NK-92 treated with Interleukin-12 subunit alpha and Interleukin-12 subunit beta, amount 100 ng/mL, for 24 hours (cell line): ENCODE measurements at places on chromosomes 1 and 21.
A peak's percentile ranks its signal among the peaks of the same experiment; 100 is the strongest.

DNA sequence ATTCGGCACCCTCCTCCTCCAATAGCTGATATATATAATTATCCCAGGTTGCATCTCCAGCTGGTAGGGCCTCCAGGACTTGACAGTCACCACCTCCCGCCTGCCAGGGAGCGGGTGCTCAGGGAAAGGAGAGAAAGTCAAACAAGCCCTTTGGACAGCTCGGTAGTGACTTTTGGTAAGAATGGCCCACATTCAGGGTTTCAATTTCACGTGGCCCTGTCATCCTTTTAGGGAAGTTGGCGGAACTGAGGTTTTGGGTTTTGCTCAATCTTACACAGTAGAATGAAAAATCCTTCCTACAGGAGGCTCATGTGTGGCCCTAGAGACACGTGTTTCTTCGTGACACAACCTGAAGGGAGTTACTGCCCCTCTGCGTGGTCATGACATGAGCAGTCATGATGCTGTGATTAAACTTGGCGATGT is 44.2 kb downstream of the CAPN8 start:
- no peak for DNase-seq

DNA sequence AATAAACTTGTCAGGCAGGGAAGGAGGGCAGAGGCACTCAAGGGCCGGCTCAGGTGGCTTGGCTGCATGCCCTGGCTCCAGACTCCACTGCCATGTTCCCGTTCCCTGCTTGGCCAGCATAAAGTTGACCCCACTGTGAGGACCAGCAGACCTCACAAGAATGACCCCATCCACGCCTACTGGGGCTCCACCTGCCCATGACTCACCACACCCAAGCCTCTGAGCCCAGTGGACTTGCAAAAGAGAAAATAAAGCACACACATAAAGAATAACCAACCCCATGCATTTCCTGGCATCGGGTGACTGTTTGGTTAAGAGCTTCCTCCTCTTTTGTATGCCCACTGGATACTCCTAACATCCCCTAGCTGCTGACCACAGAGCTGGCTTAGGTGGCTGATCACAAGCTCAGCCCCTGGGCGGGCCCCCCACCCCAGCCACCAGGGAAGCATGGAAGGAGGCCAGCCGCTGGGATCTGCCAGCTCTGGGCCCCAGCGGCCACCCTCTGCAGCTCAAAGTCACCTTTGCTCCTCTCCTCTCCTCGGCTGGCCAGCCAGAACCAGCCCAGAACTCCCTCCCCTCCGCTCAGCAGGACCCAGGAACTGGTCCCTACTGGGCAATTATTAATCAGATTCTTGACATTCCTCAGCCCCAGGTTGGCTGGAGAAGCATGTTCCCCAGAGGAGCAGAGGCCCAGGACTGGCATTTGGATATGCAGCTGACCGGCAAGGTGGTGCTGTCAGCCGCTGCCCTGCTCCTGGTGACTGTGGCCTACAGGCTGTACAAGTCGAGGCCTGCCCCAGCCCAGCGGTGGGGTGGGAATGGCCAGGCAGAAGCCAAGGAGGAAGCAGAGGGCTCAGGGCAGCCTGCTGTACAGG is at the start of gene KLHDC7A:
KLHDC7A (plus strand) TSS at position 616 of the 875 bp plus-strand sequence; CDS start at position 668, 52 bp downstream.
- DNase-seq: no peak

DNA sequence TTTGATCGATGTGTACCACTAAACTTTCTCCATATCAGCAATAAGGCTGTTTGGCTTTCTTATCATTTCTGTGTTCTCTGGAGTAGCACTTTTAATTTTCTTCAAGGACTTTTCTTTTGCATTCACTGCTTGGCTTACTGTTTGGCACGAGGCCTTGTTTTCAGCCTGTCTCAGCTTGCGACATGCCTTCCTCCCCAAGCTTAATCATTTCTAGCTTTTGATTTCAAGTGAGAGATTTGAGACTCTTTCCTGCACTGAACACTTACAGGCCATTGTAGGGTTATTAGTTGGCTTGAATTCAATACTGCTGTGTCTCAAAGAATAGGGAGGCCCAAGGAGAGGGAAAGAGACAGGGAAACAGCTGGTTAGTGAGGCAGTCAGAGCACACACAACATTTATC is 120.6 kb upstream of the KCND3 start:
- DNase-seq: no peak

GRCh38 chr1:10252508-10252907 is 42.1 kb downstream of the KIF1B start:
- DNase-seq: no peak

DNA sequence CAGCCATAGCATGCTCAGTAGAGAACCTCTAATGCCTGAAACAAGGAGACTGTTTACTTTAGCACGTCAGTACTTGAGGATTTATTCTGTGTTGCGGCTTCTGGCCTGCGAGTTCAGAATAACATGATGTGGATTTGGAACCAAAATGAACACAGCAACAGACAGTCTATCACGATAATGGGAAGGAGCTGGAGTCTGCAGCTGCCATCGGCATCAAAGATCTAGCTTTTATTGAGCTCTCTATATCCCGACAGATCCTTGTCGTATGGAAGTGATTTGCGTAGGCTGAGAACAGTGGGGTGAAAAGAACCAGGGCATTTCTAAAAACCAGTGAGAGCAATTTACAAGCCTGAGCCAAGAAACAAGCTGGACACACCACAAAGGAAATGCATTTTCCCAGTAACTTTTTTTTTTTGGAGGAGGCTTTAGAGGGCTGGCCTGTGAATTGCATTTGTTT is 294.2 kb downstream of the KIF26B start:
- DNase-seq: no peak

DNA sequence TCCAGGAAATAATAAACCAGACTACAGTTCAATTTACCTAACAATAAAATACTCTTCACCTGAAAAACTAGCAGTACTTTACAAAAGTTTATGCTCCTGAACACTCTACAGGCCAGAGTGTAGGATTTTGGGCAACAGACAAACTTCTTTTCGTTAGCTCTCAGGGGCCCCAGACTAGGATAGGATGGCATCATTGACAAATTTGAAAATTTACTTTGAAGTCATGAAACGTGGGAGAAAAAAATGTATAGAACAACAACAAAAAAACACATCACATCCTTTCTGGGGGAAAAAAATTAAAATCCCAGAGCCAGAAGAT is 1.2 kb downstream of the PTP4A2 start:
- no peak for DNase-seq

DNA sequence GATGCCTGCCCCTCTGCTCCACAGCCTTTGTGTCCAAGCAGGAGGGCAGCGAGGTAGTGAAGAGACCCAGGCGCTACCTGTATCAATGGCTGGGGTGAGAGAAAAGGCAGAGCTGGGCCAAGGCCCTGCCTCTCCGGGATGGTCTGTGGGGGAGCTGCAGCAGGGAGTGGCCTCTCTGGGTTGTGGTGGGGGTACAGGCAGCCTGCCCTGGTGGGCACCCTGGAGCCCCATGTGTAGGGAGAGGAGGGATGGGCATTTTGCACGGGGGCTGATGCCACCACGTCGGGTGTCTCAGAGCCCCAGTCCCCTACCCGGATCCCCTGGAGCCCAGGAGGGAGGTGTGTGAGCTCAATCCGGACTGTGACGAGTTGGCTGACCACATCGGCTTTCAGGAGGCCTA is 754 bp downstream of the BGLAP start:
- no peak for DNase-seq

- DNase-seq: peak; percentile 80
Measured at GRCh38 chr1:19010995-19011844, 54.7 kb upstream of the IFFO2 start.

DNA sequence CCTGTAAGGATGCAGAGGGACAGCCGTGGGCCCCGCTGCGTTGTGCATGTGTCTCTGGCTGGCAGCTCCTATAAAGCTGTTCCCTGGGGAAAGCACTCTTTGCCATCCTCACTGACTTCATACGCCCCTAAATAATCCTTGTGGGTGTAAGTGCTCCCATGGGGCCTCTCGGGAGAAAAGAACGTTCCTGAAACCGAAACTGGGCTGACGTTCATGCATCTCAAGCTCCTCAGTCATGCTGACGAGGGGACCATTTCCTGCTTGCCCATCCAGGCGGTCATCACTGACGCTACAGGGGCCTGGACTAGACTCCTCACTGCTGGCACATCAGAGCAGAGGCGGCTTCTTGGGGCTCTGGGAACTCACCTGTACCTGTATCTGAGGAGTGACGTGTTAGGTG is 73.1 kb upstream of the USP24 start:
- no peak for DNase-seq

DNA sequence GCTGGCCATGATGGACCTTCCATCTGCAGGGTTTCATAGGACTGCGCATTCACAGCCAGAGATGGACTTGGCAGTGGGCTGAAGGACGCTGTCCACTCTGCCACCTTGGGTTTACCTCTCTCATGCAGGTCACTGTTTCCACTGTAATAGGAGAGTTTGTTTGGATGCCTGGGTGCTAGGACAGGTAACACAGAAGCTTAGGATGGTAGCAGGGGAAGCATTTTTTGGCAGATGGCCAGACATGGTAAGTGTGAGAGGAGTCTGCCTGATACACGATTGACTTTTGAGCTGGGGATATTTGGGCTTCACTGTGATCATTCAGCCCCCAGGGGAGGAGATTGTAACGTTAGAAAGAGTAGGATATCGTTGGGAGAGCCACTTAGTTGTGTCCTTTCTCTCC is 11.8 kb downstream of the PSEN2 start:
- no peak for DNase-seq
